ENCODE measurements at places on chromosomes 2 and 18.
A peak's percentile ranks its signal among the peaks of the same experiment; 100 is the strongest.

GRCh38 chr2:12686708-12687283 is 29.9 kb upstream of the TRIB2 start:
- no peak for DNase-seq

GRCh38 chr2:42910645-42911405 is 118.4 kb upstream of the HAAO start:
- no peak for DNase-seq

GRCh38 chr2:158695305-158695704 is 99.8 kb upstream of the DAPL1 start:
- no peak for DNase-seq

- peak; percentile 98 for DNase-seq
These were observed 37.1 kb upstream of the DARS1 start for GRCh38 chr2:136022396-136023146.

DNA sequence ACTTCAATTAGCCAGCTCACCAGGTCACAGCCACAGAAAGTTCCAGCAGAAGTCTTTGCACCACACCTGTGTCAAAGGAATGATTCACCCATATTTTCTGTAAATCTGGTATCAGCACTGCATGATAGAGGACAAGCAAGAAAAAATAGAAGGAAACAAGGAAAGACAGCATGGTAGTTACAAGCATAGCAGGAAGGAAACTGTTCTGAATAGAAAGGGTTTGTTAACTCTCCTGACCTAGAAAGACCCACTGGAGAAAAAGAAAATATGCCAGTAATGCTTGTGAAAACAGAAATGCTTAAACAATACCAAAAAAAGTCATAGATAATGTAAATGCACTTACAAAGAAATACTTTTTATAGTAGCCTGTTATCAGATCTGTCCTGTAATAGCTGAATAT is 40.8 kb downstream of the SCRN3 start:
- DNase-seq = no peak

- DNase-seq = no peak
These were observed 68.3 kb downstream of the TET3 start for GRCh38 chr2:74052732-74053710.
